ENCODE measurements at places on chromosomes 7 and 10.

DNA sequence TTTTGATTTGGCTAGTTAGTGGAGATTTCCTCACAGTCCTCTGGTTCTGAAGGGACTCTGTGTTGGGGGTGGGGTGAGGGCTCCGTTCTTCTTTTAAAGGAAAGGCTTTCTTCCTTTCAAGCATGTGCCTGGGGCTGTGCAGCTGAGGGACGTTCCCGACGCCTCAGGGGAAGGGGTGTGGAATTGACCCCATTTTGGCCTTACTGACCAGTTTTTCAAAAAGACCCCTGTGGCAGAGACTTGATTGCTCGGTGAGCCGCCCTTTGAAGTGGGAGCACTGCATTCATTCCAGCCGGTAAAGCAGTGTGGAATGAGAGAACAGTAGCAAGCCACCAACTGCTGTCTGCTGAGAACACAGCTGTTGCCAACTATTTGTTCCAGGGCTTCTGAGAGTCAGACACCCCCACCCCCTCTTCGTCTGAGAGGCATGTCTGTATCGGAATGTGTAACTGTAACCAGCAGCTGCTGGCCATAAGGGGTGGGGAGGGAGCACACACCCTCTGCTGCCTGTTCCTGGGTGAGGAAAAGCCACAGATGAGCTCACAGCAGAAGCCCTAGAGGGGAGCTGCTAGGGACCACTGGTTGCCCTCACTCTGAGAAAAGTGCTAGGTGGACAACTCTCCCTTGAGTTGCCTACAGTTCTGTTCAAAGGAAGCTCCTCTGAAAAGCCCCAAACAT, 33.2 kb downstream of the WBP1L start:
- DNase-seq: peak; percentile 80

DNA sequence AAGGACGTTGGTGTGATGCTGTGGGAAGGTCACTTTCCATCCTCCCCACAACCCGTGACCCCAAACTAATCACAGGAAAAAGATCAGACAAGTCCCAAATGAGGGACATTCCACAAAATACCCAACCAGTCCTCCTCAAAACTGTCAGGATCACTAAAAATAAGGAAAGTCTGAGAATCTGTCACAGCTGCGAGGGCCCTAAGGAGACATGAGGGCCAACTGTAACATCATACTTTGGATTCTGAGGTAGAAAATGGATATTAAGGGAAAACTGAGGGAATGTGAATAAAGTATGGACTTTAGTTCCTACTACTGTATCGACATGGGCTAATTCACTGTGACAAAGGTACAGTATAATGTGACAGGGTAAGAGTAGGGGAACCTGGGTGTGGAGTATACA, 85.1 kb upstream of the FAM20C start:
- no peak for DNase-seq

GRCh38 chr10:96752375-96752774, 32.1 kb upstream of the PIK3AP1 start:
- DNase-seq: no peak

DNA sequence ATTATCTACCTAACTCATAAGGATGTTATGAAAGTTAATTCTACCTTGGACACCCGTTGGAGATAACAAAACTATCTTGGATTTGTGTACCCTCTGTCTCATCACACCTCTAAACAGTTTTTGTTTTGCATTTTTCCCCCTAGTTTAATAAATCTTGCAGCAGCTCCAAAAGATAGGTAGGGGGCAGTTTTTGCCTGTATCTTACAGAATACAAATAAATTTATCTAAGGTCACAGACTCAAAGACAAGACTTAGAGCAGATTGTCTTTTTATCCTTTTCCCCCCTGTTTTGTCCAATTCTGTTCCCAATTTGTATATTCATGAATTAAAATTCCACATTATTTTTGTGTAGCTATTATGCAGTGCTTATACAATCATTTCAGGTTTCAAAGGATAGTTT, 5.0 kb upstream of the SORCS1 start:
- no peak for DNase-seq

DNA sequence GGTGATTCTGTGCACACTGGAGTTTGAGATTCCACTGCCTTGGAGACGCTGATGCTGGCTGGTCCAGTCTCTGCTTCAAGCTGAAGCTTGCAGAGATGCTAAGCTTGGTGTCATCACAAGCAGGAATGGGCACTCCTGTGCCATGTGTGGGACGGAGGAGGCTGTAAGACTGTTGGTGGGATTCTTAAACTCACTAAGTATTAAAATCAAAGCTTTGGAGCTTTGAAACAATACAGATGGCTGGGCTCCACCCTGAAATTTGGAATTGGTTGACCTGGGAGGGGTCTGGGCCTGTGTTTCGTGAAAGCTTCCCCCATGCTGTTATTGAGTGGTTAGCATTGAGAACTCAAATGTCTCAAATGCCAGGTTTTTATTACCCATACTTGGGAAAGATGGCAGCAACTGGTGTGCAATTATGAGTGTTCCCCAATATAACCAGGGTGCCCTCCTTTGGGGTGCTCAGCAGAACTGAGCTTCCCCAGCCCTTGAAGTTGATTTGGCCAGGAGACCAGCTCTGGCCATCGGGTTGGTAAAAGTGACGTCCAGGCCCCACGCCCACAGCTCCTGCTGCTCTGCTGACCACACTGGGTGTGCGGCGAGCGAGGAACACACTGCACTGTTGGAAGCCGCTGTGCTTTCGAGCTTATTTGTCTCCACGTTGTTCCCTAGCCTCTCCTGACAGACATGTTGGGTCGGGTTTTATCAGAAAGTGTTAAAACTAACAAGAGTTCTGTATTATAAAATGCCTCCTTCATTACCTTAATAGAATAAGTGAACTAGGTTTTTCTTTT, 377.7 kb downstream of the GLRX3 start:
- DNase-seq: no peak

DNA sequence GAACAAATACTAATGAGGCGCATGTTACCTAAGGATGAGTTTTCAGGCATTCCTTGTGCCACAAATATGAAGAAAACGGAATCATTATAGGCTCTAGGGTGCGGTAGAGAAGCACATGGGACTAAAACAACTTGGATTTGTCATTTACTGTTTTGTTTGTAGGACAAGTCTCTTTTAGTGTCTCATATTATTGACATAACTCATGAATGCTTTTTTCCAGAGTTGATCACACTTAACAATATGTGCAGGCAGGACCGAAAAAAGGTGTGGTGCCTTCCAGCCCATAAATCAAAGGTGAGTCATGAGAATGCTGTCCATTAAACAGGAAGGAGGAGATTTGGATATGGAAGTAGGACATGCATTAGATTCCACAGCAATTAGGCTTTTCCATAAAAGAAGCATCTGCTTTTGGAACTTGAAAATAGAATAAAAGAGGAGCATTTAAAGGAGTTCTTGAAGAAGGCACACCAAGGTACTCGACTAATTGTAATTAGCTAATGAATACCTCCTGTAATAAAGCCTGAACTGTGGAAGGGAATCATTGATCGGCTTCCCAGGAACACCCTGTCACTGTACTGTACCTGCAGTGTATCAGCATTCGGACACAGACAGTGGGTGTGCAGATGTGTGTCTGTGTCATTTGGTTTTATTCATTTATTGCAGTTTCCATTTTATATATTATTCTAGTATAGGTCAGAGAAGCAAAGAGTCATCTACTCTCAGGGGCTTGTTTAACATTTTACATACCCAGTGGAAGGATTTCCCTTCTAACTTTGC, 119.7 kb upstream of the KLF14 start:
- no peak for DNase-seq

Data from Ammon's horn (tissue), 1 donor.